ENCODE measurements at places on chromosomes 1 and 21. TPM values are rescaled to one million over a fixed set of nuclear protein-coding genes. Genes with fewer than 3 reads are reported as not detected.

CA6 gene
- not detected for total RNA-seq

DNA sequence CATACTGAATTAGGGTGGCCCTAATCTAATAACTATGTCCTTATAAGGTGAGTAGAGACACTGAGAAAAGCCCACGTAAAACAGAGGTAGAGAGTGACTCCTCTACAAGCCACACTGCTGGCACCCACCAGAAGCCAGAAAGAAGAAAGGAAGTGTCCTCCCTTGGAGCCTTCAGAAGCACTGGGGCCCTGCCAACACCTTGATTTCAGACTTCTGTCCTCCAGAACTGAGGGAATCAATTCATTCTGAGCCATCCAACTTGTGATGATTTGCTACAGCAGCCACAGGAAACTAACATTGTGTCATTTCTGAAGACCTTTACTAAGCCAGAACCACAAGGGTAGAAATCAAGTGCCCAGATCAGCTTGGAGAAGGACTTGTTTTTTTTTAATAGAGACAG, 15.0 kb downstream of the GNB1 start:
- no peak for DNase-seq

BECN2 gene
- not detected for total RNA-seq

DNA sequence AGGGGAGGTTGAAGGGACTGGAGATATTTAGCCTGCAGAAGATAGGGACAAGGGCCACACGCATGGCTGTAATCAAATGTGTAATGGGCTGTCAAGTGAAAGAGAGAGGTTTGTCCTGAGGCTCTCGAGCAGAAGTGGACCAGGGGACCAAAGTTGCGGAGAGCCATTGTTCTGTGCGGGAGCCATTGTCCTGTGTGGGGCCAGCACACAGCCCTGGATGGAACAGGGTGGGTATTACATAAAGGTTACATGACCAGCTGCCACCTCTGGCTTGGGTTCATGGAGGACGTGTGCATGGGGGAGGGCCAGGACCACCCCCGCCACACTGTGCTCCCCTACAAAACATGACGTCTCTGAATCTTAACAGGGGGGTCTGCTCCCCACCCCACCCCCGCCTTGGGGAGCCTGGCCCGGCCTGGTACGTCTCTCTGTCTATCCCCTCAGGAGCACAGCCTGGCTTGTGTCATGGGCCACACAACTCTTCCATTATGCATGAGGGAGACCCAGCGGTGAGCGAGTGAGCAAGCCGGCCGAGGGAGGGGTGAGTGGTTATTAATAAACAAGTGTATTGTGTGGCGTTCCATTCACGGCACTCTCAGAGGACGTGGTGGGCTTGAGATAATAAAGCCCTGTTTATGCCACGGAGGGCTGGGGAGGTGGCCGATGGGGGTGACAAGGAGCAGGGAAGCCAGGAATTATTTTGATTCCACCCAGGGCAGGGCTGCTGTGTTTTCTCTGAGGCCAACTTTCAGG, at the start of gene NFASC:
TSS of gene NFASC (plus strand) at position 703 of the 753 bp plus-strand sequence. CDS start 73,454 bp downstream, outside the sequence.
- DNase-seq: no peak

KCNA3 gene
- not detected for total RNA-seq

DNA sequence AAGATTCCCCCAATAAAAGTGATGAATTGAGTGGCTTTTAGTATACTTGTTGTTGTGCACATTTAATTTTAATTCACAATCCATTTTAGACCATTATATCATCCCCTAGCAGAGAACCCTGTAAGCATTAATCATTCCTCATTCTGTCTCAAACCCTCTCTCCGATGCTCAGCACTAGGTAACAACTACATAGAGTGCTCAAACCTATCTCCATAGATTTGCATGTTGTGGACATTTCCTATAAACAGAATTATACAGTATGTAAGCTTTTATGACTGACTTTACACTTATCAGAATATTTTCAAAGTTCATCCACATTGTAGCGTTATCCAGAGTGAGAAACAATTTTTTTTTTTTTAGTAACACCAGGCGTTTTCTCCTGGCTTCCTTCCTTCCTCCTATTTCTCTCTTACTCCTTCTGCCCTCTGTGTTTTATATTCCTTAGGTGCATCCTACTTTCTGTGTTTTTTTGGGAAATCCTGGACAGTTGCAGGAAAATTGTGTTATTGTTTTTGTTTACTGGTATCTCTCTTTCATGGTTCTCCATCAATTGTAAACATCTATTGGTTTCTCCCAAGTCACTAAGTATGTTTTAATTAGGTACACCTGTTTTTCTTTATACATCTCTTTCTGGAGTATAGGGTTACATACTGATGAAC, 1528.0 kb upstream of the TPTE start:
- peak; percentile 30 for DNase-seq

CYP4B1 gene
- 1.2 TPM for total RNA-seq

AGO3 gene
- 29.8 TPM for total RNA-seq

DNA sequence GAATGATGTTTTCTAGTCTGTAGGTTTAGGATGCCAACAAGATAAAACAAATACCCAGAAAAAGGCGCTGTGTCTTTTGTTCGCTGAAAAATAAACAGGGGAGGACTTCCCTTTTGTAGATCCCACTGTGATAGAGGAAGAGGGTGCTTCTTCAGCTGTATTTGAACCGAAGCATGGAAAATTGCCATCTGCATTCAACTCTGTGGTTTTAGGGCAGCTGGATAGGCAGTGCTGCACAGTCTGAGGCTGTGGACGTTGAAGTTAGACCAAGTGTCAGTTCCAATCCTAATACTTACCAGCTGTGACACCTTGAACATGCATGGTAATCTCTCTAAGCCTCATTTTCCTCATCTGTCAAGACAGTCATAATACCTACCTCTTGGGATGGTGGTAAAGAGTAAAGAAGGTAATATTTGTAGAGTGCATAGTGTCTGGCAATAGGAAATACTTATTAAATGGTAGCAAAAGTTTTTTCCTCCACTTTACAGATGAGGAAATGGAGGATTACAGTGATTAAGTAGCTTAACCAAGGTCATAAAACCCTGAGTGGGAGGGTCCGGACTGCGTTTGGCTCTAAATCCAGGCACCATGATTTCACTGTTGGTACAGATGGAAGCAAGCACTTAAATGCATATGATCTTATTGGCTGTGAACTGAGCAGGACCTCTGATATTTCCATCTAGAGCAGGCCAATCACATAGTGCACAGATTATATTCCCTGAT, 48.5 kb downstream of the UTP25 start:
- no peak for DNase-seq

CITED4 gene
- 81.2 TPM for total RNA-seq

GRCh38 chr1:217090060-217090911, 367.1 kb upstream of the ESRRG start:
- no peak for DNase-seq

DNA sequence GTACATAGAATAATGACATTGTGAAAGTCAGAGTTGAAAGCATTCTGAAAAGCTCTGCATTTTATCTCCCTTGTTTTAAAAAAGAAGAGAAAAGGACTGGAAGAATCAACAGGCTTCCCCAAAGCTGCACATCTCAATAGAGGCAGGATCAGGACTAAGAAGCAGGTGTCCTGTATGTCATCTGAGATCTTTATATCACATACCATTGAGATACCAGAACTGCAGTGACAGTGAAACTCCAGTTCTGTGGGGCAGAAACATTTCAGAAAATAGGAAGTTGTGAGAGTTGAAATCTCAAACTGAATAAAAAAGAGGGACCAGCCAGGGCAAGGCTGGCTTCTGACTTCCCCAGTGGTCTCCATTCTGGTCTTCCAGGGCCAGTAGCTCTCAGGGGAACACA, 33.0 kb upstream of the SH2D1B start:
- no peak for DNase-seq

GRCh38 chr1:215002471-215002870, 80.1 kb upstream of the KCNK2 start:
- no peak for DNase-seq

DNA sequence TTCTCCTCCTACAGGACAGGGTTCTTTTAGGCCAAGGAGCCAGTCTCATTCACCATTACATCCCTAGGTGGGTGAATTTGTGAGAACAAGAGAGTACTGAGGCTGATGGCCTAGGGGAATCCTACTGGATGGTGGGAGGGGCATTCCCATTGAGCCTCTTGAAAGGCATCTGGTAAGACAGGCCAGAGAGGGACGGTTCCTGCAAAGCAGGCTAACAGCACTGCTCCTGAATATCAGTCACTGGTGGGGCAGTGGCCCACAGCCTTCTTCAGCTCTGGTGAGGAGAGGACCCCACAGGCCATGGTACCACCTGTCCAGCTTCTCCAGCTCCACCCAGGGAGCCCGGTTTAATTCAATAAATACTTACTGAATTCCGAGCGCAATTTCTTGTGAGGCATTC, 125.9 kb upstream of the EDN2 start:
- DNase-seq: no peak

KRTAP10-2 gene
- total RNA-seq: not detected

LRRC53 gene
- total RNA-seq: not detected

AGMAT gene
- 5.2 TPM for total RNA-seq

ALPL gene
- 0.93 TPM for total RNA-seq

KLHDC8A gene
- not detected for total RNA-seq

DNA sequence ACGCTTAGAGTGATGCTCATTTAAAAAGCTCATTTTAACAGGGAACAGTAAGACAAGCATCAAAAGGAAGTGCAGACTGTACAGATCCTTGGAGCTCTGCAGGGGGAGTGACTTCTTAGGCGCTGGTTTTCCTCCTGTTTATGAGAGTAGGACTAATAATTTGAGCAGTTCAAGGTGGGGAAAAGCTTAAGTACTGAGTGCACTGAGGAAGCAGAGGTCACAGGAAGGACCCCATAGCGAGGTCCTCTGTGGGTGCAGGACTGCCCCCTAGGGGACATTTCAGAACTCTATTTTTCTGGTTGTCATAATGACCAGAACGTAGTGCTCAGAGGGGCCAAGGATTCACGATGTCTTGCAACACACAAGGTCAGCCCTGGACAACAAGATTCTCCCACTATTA, 112.1 kb downstream of the HLCS start:
- peak; percentile 50 for DNase-seq

DNA sequence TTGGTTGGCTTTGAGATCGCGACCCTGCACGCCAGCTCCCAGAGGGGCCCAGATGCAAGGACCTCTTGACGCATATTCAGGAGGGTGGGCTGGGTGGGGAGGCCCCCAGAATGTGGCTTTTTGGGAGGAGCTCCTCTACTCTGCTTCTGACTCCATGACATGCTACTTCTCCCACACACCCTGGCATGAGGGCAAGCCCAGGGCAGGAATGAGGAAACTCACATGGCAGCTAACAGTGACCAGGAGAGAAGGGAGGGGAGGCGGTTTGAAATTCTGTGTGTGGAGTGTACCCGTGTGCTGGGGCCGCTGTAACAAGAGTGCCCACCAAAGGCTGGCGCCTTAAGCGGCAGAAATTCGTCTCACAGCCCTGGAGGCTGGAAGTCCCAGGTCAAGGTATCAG, 61.3 kb upstream of the GPR153 start:
- DNase-seq: peak; percentile 4

DNA sequence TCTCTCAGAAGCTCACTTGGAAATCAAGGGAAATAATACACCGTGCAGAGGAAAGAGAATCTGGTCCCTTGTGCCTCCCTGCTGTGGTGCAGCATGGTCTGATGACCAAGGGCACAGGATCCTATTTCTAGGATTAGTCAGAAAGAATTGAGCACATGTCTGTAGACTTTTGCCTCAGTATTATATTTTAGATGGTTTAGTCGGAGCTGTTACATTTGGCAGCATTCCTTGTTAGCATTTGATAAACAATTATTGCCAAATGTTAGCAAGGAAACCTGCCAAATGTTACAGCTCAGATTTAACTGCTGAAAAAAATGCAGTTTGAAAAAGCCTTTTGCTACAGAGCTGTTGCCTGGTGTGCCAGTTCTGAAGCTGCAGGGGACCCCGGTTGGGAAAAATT, 183.5 kb upstream of the DPYD start:
- no peak for DNase-seq

LCE3D gene
- not detected for total RNA-seq

DNA sequence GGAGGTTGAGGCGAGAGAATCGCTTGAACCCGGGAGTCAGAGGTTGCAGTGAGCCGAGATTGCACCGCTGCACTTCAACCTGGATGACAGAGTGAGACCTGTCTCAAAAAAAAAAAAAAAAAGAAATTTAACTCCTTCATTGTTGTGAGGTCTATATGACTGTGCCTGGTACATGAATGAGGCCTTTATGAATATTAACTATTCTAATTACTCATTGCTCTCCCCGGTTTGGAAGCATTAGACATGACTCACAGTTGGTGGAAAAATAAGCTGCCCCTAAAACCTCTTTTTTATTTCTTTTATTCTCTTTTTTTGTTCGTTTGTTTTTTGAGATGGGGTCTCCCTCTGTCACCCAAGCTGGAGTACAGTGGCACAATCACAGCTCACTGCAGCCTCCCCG, 3.3 kb downstream of the NPPB start:
- DNase-seq: no peak

- DNase-seq: no peak
These were observed 259.6 kb upstream of the RRP15 start for GRCh38 chr1:218025454-218025853.

DNA sequence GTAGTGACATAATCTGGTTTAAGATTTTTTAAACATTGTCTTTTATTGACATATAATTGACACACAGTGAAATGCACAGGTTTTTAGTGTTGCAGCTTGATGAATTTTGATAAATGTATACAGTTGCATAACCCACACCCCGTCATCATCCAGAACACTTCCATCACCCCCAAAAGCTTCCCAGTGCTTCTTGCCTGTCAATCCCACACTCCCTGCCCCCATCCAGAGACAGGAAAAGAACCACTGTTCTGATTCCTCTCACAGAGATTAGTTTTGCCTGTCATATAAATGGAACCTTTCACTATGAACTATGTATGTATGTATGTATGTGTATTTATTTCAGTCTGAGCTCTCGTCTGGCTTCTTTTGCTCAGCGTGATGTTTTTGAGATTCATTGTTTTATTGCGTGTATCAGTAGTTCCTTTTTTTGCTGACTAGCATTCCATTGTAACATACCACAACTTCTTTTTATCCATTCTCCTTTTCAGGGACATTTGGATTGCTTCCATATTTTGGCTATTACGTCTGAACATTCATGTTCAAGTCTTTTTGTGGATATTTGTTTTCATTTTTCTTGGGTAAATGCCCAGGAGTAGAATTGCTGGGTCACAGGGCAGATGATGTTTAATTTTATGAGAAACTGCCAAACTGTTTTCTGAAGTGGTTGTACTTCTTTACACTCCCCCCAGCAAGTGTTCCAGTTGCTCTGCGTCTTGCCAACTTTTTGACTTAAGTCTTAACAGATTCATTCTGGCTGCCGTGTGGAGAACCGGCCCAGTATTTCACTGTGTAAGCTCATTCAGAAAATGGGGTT, 8.7 kb downstream of the UBIAD1 start:
- DNase-seq: no peak

NTMT2 gene
- total RNA-seq: not detected

- DNase-seq: peak; percentile 13
These were observed 5.5 kb downstream of the SMPDL3B start for GRCh38 chr1:27940297-27940696.

GRCh38 chr1:38293567-38293966, 247.0 kb upstream of the POU3F1 start:
- DNase-seq: no peak

MAP3K7CL gene
- 2.7 TPM for total RNA-seq

GRCh38 chr1:164785841-164786534, 227.0 kb downstream of the PBX1 start:
- DNase-seq: no peak

Measured in Calu3 (cell line).